Iris pigment epithelial cell (primary cell): ENCODE measurements at places on chromosomes 4 and X.
A peak's percentile ranks its signal among the peaks of the same experiment; 100 is the strongest.

DNA sequence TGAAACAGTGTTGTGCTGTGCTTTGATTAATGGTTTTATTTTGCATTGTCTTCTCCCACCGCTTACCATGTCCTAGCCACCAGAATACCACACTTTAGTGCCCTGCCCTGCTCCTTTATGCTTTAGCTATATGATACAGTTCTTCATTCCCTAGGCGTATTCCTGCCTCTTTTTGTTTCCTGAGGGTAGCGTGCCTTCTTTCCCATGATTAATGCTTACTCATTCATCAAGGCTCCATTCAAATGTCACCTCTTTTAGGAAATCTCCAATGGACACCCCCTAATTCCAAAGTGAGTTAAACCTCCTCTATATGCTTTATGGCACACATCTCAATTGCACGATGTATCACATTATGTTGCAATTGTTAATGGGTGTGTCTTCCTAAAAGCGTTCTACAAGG lies 46.3 kb downstream of the SPANXD start:
- no peak for DNase-seq

DNA sequence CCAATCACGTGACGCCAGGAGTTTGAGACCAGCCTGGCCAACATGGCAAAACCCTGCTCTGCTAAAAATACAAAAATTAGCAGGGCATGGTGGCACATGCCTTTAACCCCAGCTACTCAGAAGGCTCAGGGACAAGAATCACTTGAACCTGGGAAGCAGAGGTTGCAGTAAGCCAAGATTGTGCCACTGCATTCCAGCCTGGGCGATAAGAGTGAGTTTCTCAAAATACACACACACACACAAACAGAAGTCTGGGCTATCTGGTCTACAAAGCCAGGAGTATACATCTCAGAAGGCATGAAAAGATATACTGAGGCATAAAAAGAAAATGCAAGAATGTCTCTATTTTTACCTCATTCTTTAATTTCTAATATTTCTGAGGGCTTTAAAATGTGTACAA lies 11.3 kb downstream of the YTHDC1 start:
- no peak for DNase-seq

GRCh38 chr4:43990963-43991362 lies 457.6 kb downstream of the KCTD8 start:
- no peak for DNase-seq

DNA sequence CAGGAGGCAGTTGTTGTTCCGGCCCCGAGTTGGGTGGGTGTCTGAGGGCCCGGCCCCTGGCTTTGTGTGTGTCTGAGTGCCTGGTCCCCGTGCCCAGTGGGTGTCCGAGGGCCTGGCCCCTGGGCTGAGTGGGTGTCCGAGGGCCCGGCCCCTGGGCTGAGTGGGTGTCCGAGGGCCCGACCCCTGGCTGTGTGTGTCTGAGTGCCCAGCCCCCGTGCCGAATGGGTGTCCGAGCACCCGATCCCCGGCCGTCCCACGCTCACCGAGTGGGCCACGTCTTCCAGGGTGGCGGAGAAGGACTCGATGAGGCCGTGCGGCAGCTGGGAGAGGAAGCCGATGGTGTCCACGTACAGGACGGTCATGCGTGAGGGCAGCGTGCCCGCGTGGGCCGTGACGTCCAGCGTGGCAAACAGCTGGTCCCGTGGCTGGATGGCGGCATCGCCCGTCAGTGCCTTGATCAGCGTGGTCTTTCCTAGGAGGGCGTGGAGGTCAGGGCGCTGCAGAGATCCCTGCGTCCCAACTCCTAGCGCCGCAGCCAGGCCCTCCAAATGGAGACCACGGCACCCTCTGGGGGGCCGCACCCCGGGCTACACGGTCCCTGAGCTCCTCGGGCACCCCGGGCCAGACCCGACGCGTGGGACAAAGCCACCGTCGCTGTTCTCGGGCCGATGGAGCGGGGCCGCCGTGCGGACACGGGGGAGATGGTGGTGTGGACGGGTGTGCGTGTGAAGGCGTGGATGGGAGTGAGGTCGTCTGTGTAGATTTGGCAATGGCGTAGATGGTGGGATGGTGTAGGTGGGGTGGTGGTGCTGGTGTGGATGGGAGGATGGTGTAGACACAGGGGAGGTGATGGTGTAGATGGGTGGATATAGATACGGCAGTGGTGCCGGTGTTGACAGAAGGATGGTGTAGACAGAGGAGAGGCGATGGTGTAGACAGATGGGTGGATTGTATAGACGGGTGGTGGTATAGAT lies 7.2 kb downstream of the GTPBP6 start:
- no peak for DNase-seq

DNA sequence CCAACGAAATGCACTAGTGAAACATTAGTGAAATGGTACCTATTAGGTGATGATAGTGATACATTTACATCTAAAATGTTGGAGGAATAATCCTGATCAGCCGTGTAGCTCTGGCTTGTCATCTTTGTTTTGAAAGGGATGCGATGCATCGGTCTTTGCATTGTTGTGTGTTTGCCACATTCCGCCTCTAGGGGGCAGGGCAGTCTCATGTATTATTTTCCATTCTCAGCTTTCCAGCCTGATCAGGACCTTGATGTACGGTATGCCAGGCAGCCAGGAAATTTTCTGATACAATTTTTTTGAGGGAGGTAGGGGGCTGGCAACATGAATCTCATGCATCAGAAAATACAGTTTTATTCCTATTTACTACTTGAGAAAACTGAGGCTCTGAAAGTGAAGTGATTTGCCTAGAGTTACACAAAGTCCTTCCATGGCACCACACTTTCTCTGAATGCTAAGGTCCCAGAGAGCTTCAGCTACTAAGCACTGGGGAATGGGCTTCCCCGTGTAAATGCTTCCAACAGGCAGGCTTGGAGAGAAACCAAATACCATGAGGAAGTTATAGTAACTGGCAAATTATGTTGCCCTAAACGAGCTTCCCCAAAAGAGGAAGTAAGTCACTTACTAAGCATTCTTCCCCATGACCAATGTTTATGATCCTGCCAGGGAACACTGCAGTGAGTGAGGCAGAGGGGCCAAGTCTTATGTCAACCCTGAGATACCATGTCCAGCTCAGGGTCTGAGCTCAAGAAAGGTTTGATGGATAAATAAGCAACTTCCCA lies 31.8 kb upstream of the IQSEC2 start:
- DNase-seq, result peak; percentile 57

- no peak for DNase-seq
Measured at GRCh38 chr4:145168581-145169187, 11.7 kb downstream of the OTUD4 start.

- DNase-seq, result no peak
Measured at GRCh38 chr4:156442912-156443311, 489.2 kb upstream of the CTSO start.

DNA sequence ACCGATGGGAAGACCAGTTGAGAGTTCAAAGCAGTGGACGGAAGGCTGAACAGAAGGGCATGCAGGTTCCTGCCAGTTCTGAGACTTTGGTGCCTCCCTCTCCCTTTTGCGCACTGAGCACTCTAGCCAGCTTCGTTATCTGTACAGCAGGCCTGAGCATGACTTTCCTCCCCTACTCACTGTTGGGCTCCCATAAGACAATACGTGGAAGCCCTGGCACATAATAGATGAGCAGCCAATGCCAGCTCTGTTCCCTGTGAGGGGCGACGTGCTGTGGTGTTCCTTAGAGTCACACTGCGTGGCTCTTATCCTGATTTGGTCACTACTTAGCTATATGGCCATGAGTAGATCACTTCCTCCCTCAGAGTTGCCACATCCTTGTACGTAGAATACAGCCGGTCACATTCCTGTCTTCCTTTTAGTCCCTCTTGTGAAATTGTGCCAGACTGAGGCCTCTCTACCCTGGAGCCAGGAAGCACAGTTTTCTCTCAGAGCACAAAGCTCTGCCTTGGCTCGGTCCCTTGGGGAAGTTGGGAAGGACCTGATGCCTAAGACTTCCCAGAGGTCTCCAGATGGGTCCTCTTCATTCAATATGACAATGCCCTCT lies 160.4 kb upstream of the MAMLD1 start:
- DNase-seq, result peak; percentile 81

DNA sequence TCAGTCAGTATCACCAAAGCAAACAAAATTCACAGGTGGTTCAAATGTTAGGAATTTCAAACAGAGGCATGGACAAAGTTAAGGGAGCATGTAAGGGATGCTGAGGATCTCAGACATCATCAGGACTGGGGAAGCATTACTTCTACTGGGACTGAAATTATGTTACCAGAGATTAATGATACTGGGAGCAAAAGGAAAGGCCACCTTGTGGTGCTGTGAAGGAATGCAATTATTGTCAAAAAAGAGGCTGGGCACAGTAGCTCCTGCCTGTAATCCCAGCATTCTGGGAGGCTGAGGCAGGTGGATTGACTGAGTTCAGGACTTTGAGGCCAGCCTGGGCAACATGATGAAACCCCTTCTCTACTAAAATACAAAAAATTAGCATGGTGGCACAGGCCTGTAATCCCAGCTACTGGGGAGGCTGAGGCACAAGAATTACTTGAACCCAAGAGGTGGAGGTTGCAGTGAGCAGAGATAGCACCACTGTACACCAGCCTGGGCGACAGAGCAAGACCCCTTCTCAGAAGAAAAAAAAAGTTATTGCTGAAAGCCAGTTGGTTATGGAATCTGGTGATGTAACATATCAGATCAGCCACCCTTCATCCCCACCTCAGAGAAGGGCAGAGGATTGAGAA lies 954.3 kb downstream of the PCDH7 start:
- peak; percentile 4 for DNase-seq

- no peak for DNase-seq
Measured at GRCh38 chr4:99100876-99101275, 12.3 kb upstream of the ADH5 start.

- no peak for DNase-seq
Measured at GRCh38 chr4:138632856-138633579, 382.6 kb upstream of the NOCT start.

DNA sequence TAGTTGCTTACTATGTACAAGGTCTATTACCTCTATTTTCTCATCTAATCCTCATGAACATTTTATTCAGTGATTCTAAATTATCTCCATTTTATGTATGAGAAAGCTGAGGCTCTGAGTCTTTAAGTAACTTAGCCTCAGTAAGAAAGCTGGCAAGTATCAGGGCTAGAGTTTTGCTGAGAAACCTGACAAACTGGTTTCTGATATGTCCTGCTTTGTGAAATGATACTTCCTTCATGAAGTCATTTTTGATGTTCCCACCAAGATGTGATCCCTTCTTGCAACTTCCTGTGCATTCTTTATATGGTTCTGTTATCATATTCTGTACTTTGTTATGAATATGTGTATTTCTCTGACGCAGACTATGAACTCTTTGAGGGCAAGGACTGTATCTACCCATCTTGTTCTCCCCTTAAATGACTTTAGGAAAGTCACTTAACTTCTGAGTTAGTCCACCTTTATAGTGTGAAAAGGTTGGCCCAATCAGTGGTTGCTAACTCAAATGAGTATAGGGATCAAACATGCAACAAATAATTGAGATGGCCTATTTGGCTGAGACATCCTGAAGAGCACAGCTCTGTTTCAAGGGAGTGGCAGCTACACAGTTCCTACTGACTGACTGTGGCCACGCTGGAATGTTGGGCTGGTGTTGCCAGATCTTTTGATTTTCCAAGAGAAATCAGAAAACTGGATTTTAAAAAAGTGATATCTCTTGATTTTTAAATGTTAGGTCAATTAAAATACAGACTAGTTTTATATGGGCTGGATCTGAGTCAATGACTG lies 127.9 kb upstream of the AMOT start:
- no peak for DNase-seq

- no peak for DNase-seq
Measured at GRCh38 chr4:127403471-127404084, 229.2 kb upstream of the INTU start.

DNA sequence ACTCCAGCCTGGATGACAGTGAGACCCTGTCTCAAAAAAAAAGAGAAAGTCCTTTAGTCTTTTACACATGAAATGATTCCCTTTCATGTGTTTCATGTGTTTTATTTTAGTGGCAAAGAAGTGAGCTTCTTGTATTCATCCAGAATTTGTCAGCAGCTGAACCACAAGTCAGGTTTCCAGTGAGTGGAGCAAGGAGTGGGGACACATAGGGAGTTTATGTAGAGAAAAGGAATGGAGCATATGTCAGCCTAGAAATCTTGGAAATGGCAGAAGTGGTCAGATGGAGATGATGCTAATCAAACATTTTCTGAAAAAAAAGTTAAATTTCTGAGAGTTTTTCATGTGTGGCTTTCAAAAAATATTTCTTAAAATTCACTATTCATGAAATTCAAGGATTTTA lies 383.0 kb upstream of the GATB start:
- DNase-seq, result no peak

DNA sequence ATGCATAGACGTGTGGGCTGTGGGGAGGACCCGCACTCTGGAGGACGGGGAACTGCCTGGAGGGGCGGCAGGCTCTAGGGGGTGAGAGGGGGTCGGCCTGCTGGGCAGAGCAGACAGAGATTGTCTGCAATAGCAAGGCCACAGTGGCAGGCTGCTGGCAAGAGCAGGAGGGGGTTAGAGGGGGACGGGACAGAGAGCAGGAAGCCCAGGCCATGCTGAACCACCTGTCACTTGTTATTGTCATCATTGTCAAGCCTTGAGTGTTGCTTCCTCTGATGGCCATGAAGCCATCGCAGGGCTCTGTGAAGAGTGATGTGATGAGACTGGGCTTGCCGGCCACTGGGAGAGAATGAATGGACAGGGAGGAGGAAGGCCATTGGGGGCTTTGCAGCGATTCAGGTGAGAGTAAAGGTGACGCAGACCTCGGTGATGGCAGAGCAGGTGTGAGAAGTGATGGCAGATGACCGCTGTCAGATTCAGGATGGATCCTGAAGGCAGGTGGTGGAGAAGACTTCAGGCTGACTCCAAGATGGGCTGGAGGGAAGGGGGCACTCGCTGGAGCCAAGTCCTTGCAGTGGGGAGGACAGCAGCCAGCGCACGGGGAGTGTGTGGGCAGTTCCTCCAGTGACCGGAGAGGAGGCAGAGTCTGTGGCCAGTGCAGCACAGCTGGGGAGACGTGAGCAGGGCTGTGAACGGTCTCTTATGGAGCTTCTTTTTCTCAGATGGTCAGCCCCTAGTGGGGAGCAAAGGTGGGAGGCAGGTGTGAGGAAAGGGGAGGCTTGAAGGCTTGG lies 43.6 kb downstream of the HTT-AS start:
- DNase-seq, result no peak

- peak; percentile 74 for DNase-seq
Measured at GRCh38 chrX:12988797-12989196, 13.9 kb downstream of the TMSB4X start.

- DNase-seq, result peak; percentile 78
Measured at GRCh38 chr4:158768555-158769174, at the start of gene FNIP2. Gene FNIP2 (plus strand): TSS chr4:158769026. CDS start chr4:158769213, 187 bp downstream.

GRCh38 chr4:137510557-137511265 lies 21.6 kb downstream of the PCDH18 start:
- DNase-seq, result peak; percentile 92
